ENCODE measurements at places on chromosomes 1 and 21.

GRCh38 chr1:116902723-116903383 is 6.9 kb upstream of the PTGFRN start:
- no peak for DNase-seq

DNA sequence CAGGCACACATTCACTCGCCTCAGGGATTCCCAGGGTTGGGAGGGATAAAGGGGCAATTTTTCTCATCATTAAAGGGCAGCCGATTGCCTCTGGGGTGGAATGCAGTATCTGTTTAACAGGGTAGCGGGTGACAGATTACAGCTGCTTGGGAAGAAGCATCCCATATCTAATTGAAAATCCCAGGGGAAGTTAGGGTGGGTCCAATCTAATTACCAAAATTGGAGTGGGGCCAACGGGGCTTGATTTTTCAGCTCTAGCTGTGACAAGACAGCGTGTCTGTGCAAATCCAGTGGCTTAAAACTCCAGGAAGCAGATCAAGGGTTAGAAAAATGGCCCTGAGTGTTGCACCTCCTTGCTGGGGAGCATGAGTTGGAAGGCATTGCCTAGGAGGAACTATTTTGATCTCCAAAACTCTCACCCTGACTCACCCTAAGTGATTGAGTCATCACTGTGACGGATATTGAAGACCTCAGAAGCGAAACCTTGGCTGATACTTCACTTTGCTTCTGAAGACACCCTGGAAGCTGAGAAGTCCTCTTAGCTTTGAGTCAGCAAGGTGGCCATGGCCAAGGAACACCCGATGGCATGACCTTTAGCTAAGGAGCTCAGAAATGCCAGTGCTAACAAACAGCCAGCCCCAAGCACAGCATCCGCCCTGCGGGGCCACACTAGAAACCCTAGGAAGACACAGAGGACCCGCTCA is 46.0 kb downstream of the GRHL3 start:
- DNase-seq: no peak

DNA sequence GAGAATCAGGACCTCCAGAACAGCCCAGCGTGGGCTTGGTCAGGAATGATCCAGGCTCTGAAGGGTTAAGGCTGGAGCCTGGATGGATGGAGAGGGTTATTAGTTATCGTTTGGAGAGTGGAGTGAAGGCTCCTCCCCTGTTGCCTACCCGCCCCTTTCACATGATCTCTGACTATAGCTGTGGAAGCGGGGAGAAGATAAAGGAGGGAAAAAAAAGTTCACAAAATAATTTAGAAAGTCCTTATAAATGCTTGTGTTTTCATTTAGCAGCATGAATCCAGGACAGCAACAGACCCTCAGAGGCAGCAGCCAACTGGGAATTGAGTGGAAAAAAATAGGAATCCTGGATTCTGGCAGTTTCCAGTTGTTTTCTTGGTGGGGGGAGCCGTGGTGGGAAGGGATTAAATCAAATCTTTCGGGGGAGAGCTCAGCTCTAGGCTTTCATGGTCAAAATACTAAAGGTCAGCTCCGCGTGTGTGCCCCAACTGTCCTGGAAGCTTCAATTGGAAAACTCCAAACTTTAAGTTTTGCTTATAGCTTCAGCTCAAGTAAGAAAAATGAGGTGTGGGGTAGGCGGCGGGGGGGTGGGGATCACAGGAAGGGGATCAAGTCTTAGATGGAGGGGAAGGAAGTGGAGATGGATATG is 595 bp upstream of the DDR2 start:
- DNase-seq: no peak

DNA sequence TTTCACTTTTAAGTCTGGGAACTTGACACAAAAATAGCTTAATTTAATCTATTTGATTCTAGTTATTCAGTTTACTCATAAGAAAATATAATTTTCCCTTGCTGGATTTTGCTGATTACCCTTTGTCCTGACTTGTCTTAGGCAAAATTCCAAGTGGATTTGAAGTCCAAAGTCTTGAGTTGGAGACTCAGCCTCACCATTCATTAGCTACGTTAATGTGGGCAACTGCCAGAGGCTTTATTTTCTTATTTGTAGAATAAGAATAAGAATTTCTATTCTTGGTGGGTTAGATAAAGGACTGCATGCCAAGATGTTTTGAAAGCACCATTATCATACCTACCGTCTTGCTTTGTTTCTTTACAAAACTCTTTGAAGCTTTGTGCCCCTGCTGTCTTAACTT is 22.8 kb upstream of the PAPPA2 start:
- DNase-seq: no peak

DNA sequence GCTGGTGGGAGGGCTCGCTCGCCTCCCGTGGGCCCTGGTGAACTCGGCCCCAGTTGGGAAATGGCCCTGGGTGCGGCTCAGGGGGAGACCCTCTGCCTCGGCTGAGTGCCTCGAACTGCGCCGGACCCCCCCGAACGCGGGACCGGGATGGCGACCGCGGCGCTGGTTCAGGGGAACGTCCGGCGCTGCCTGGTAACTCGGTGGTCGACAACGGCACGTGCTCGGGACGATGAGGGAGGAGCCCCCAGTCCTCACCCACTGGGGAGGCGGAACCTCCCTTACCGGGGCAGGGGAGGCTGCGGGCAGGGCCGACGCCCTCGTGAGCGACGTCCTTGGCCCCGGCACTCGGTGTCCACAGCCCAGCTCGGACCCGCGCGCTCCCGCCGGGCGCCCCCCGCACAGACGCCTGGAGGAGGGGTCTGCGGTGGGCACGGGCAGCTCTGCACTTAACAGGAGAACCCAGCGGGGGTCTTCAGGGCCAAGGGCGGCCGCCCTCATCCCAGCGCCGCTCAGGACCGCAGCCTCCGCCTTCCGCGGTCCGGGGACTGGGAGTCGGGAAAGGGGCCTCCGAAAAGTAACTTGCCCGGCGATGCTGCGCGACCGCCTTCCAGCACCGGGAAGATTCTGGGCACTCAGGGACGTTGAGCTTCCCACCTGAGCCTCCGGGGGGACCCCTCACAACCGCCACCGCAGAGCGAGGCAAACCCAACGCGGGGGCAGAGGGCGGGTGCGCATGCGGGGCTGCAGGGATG is 1.7 kb downstream of the HES4 start:
- no peak for DNase-seq
